ENCODE measurements at places on chromosomes 3 and 15.

DNA sequence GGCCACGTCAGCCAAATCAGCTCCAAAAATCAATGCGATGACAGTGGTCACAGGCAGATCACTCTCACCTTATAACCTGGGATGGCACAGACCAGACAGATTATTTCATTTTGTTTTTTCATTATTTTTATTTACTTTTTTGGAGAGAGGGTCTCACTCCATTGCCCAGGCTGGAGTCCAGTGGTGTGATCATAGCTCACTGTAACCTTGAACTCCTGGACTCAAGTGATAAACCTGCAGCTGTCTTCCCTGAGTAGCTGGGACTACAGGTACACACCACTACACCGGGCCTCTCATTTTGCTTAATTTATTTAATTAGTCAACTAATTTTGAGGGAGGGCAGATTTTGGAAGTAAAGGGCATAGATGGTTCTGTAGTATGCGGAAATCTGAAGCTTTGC, 51.2 kb upstream of the ICE2 start:
- no peak for DNase-seq

- peak; percentile 67 for DNase-seq
Observed at GRCh38 chr3:151008699-151009098, 36.2 kb upstream of the CLRN1 start.

GRCh38 chr3:51817375-51817774, 38.3 kb upstream of the IQCF6 start:
- no peak for DNase-seq

DNA sequence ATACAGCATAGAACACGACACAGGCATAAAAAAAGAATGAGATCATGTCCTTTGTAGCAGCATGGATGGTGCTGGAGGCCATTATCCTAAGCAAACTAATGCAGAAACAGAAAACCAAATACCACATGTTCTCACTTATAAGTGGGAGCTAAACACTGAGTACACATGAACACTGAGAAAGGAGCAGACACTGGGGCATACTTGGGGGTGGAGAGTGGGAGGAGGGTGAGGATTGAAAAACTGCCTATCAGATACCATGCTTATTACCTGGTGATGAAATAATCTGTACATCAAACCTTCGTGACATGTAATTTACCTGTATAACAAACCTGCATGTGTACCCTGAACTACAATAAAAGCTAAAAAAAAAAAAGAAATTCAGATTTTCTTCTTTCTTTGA, 100.4 kb downstream of the PPM1L start:
- DNase-seq: no peak

GRCh38 chr15:68726246-68726645, 94.4 kb downstream of the ANP32A start:
- DNase-seq: no peak

GRCh38 chr3:161674402-161674801, 177.8 kb downstream of the OTOL1 start:
- DNase-seq: no peak

GRCh38 chr3:193574488-193575070, 18.4 kb upstream of the OPA1 start:
- no peak for DNase-seq

- DNase-seq: peak; percentile 64
Observed at GRCh38 chr3:38165722-38166387, 518 bp downstream of the OXSR1 start.

- no peak for DNase-seq
Observed at GRCh38 chr3:194740859-194741491, 55.3 kb downstream of the FAM43A start.

DNA sequence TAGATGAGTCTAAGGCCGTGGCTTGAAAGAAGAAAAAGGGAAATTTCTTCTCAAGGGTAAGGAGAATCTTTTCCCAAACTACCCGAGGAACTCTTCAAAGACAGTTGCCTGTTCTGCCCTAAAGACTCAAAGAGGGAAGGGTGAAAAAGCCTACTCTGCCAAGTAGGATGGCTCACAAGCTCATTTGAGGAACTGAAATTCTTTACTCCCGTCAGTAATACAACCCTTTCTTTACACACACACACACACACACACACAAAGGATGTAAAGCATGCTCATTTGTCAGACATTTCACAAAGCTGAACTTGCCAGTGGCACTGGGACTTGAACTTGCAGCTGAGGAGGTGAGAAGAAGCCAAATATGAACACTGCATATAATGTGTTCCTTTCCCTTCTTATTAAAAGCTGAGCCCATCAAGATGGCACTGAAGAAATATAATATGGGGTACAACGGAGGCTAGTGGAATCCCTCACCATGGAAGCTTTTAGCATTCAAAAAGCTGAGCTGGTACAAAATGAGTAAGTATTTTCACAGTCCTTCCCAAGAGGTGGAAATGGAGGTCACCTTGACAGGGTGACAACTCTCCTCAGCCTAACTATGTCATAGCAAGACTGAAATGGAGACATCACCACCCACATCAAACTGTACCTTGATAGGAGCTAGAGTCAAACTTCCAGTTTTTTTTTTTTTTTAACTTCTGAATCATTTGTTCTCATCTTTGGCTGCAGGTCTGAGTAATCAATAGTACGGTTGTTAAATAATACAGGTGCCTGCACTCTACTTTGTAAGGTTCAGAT, 57.6 kb downstream of the TAFA4 start:
- DNase-seq: no peak

DNA sequence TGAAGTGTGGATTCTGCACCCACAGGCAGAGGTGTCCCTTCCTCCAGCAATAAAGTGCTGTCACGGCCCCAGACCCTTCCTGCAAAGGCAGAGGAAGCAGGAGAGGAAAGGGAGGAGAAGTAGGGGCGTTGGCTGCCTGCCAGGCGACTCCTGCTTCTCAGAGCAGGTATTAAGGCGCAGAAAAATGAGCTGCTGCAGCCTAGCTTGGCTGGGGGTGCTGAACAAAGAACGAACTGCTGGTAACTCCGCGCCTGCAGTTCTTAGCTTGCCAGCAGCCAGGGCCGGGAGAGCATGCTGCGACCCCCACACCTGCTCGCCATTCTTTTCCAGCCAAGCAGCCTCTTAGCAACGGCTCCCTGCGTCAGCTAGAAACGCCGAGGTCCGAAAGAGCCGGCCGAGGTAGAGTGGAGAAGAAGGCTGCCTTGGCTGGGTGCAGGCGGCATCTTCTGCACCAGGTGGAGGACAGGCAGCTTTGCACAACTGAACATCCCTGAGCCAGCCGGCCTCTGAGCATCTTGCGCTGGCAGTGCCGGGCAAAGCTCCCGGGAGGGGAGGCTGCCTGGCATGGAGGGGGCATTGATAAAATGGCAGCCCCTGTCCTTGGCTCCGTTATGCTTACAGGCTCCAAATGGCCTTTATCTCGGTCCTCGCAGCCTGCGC, 296.0 kb downstream of the MEX3B start:
- DNase-seq: no peak

- DNase-seq: no peak
Observed at GRCh38 chr15:93291380-93291779, 202.4 kb upstream of the RGMA start.

- no peak for DNase-seq
Observed at GRCh38 chr15:52006702-52007340, 12.2 kb upstream of the MAPK6 start.

DNA sequence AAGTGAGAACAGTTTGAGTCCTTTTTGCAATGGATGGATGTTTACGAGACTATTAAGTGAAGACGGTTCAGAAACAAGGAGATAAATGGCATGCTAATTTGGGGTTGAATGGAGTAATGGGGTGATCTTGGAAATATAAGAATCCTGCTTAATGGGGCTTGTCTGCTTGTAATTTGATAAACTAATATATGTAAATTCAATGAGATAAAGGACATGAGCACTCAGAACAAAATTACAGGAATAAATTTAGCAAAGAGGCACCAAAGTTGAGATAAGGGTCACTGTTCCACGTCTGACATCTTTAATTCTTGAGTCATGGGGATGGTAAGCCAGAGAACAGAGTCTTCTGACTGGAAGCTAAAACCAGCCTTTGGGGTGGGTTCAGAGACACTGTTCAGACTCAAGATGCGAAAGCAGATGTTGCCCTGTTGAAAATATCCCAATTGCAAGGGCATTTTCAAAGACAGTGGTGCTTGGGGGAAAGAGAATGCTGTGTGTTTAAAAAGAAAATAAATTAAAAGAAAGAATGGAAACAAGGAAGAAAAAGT, 67.8 kb upstream of the CHRNB4 start:
- no peak for DNase-seq

DNA sequence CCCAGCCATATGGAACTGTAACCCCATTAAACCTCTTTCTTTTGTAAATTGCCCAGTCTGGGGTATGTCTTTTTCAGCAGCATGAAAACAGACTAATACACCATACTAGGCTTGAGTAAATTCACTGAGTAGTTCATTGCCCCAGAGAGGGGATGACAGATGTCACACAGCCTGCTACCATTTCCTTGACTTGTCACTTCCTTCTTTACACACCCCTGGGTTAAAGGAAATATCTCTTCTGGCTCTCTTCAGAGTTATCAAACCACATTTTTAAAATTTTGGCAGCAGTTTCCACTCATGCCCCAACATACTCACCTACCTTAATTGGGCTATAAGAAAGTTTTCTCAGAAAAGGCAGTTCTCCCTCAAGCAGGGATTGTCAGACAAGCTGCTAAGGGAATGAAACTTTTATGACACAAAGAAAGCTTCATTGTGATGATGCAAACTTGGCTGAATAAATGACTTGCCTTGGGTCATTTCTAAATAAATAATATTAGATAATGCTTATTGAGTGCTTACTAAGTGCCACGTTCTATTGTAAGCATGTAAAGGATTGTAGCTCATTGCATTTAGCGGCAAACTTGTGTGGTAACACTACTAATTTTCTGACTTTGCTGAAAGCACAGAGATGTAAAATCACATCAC, 68.0 kb upstream of the RBMS3 start:
- no peak for DNase-seq

DNA sequence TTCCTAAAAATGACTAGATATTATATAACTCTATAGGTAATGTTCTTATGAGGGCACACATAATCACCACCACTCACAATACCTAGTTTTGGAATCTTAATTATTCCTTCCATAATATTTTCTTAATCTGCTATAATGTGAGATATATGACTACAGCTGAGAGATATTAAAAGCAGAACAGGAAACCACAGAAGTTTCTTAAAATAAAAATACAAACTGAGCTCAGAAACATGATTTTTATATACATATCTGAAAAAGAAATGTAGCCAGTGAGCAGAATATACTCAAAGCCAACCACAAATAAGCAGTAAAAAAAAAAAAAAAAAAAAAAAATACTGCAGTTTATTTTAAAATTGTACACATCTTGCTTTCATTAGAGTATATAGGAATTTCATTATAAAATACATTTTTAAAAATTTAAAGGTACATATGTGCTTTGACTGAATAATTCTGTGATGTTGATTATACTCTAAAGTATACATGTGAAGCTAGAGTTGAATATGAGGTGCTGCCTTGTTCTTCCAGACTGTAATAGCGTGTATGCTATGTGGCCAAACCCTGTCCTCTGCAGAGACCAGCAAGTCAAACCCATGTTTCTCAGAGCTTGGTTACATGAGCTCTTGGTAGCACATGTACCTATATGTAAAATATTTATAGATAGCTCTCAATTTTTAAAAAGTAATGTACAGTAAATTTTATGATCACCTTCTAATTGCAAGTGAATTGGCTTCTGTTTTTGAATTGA, 175.0 kb downstream of the UBE2E2 start:
- no peak for DNase-seq

DNA sequence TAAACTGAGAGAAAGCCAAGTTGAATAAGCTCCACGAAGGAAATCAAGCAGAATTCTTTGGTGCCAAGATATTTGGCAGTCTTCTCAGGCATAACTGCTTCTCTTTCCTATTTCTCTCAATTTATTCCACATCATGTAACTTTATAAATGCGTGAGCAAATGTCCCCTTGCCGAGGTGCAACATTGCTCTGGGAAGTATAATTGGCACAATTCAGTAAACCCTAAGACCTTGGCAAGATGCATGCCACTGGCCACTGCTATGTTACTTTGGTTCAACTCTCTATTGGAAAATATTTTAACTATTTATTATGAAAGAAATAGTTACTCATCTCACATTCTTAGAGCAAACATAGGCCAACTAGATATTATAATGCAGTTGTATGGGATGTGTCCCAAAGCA, 170.2 kb downstream of the SUCNR1 start:
- no peak for DNase-seq

GRCh38 chr3:5022966-5023776, 43.9 kb downstream of the BHLHE40 start:
- peak; percentile 90 for DNase-seq

DNA sequence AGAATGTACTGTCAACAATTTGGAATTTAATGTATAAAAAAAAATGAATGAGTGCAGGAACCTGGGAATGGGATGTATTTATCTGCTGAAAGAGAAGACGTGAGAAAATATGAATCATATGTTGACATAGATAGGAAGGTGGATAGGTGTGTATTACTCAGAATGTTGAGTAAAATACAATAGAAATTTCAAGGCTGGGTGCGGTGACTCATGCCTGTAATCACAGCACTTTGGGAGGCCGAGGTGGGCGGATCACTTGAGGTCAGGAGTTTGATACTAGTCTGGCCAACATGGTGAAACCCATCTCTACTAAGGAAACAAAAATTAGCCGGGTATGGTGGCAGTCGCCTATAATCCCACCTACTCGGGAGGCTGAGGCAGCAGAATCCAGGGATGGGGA, 202.8 kb downstream of the CADM2 start:
- DNase-seq: no peak

DNA sequence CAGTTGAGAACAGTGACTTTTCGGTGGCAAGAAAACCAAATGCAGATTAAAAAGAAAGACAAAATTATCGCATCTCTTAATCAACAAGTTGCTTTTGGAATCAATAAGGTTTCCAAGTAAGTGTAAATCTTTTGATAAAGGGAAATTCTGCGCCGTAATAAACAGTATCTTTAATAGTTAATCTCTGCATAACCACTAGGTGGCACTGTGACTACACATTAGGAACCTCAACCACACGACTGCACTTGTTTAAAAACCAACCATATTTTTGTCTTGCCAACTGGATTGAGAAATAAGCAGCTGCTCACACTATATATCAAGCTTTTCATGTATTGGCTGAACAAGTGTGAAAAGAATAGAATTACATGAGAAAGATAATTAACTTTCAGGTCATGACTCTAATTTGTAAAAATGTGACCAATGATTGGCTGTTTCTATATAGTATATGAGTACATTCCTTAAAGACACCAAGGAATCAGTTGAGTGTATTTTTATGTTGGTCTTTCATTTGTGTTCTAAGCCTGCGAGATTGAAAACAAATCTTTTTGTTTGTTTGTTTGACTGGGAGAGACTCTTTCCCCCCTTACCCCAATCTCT, 72.7 kb downstream of the DZIP3 start:
- DNase-seq: peak; percentile 81

- DNase-seq: no peak
Observed at GRCh38 chr3:34141841-34142337, 343.5 kb downstream of the PDCD6IP start.
